ENCODE measurements at places on chromosomes 13 and 19. TPM values are rescaled to one million over a fixed set of nuclear protein-coding genes. Genes with fewer than 3 reads are reported as not detected.

The RETN gene
- not detected for total RNA-seq

The SIGLEC8 gene
- total RNA-seq = 1.4 TPM

The NAPSA gene
- 1.3 TPM for total RNA-seq

The KLK2 gene
- not detected for total RNA-seq

The KLK10 gene
- 14.2 TPM for total RNA-seq

The ADGRE1 gene
- total RNA-seq = 0.24 TPM

The SWSAP1 gene
- total RNA-seq = 0.48 TPM

The MEIS3 gene
- total RNA-seq = 17.2 TPM

The SCEL gene
- 2.6 TPM for total RNA-seq

The KLK4 gene
- not detected for total RNA-seq

The KIR3DL1 gene
- 0.38 TPM for total RNA-seq

The OLFM2 gene
- total RNA-seq = 41.3 TPM

The TUBA3C gene
- total RNA-seq = not detected

The VSTM1 gene
- total RNA-seq = not detected

The B3GNT8 gene
- total RNA-seq = 7.2 TPM

The TYK2 gene
- 60.2 TPM for total RNA-seq

The MEX3D gene
- 10.2 TPM for total RNA-seq

The SIAH3 gene
- total RNA-seq = not detected

The KIR2DL3 gene
- not detected for total RNA-seq

The LMTK3 gene
- total RNA-seq = 0.46 TPM

The IL11 gene
- total RNA-seq = not detected

The THSD8 gene
- total RNA-seq = not detected

The DUS3L gene
- total RNA-seq = 30.3 TPM

The ZNF497 gene
- total RNA-seq = 1.4 TPM

The TYROBP gene
- 171 TPM for total RNA-seq

The FUT1 gene
- 7.1 TPM for total RNA-seq

The SYNGR4 gene
- total RNA-seq = not detected

The ZSCAN4 gene
- not detected for total RNA-seq

The KLK7 gene
- total RNA-seq = 61.7 TPM

The PRR19 gene
- total RNA-seq = 0.31 TPM

The ATP8A2 gene
- 0.19 TPM for total RNA-seq

The NLRP7 gene
- not detected for total RNA-seq

The CGB2 gene
- not detected for total RNA-seq

The METTL21C gene
- not detected for total RNA-seq

The MEGF8 gene
- total RNA-seq = 19.7 TPM

The ZNF433 gene
- 3.6 TPM for total RNA-seq

All from omental fat pad (tissue), 4 donors.